ENCODE measurements at places on chromosomes 7 and 10.

- DNase-seq = no peak
Observed at GRCh38 chr10:18968159-18968558, 80.4 kb upstream of the MALRD1 start.

GRCh38 chr10:59847888-59848287 lies 58.5 kb downstream of the CCDC6 start:
- DNase-seq = no peak

DNA sequence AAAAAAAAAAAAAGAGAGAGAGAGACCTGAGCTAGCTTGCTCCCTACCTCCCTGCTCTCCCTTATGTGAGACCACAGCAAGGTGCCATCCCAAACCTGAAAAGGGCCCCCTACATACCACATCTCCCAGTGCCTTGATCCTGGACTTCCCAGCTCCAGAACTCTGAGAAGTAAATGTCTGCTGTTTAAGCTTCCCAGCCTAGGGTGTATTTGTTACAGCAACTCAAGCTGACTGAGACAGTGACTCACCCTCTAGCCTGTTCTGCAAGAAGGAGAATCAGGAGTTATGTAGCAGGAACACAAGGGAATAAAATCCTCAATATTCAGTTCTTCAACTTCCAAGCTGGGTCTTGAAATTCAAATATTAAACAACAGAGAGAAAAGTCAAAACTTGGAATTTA lies 52.1 kb upstream of the TMEM72 start:
- no peak for DNase-seq

GRCh38 chr10:95820363-95820762 lies 64.4 kb downstream of the ENTPD1 start:
- DNase-seq = no peak

GRCh38 chr10:130817046-130817624 lies 494.4 kb downstream of the TCERG1L start:
- DNase-seq = no peak

DNA sequence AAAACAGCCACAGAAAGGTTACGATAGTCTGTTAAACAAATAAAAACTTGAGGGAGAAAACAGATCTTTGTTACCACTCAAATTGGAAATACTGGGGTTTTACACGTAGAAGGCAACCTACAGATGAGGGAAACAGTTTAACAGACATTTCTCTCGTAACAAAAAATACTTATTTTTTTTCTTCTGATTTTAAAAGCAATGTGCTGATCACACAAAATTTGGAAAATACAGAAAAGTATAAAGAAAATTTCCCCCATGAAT lies 211.7 kb downstream of the FAM107B start:
- DNase-seq = no peak

DNA sequence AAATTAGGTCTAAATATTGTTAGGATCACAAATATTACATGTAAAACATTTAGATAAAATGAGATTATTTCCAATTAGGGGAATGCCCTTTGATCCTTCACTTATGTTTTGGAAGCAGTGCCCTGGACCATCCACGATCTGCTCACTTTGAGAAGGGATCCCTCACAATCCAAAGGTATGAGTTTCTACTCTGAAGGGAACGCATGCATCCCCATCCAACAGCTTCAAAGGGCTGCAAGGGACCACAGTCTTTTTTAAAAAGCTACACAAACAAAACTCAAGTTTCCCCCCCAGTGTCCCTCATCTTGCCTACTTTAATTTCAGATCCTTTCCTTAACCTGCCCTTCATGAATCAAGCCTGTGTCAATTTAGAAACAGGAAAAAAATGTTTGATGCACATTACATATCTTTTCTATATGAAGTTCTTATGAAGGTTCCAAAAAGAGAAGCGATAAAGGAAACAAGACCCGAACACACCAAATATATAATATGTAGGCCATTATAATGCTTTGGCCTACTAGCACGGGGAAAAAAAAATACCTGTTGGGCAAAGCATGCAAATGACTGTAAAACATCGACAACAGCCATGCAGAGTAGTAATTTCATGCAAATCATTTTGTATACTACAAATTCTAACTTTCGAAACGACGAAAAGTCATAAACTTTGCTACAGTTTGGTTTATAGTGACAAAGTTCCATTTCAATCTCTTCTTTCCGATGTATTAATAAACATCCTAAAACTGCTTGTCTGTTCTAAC lies 2.0 kb downstream of the EIF3A start:
- DNase-seq = no peak

DNA sequence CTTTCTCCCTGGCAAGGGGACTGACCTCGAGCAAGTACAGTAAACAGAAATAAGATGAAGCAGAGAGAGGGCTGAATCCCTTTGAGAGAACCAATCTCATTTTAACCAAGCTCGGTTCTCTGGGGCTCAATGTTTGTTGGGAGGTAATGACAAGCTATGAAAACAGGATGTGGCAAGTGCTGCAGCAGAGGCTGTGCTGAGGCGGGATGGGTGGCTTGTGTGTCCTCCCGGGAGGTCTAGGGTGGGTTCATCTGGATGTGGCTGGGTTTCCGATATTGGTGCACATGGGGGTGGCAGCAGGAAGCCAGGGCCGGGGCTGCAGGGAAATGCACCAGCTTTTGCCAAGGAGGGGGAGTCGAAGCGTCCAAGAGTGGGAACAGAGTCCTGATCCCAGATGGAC lies 84.5 kb downstream of the AOAH start:
- no peak for DNase-seq

DNA sequence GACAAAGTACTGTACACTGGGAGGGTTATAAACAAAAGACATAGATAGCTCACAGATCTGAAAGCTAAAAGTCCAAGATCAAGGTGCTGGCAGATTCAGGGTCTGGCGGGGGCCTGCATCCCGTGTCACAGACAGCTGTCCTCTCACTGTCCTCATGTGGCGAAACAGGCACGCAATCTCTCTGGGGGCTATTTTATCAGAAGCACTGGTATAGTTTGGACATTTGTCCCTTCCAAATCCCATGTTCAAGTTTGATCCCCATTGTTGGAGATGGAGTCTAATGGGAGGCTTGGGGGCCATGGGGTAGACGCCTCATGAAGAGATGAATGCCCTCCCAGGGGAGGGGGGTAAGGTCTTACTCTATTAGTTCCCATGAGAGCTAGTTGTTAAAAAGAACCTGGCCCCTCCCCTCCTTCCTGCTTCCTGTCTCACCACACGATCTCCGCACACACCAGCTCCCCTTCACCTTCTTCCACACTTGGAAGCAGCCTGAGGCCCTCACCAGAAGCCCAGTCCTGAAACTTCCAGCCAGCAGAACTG lies 72.5 kb upstream of the UCN3 start:
- DNase-seq = no peak

DNA sequence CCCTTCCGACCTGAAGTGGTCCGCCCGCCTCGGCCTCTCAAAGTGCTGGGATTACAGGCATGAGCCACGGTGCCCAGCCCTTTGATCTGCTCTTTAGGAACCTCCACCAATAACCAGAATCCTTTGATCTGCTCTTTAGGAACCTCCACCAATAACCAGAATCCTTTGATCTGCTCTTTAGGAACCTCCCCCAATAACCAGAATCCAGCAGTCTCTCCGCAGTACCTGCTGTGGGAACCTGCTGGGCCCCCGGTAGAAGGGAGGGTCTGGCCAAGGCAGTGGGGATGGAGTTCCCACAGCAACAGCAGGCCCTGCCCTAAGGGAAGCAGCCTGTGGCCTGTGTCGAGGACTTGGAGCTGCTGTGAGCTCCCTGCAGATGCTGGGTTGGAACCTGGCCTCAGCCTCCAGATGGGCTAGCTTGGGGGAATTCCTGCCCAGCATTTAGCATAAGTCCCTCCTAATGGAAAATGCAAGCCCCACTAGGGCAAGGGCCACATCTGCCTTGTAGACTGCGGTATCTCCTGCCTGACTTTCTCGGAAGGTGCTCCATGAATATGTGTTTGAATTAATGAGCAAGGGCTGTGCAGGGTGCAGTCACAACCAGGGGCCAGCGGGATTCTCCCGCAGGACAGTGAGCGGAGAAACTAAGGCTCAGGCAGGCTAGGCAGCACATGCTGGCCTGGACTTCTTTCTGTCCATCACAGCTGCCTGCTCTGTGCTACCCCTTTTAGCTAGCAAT lies 165.8 kb downstream of the UBE2H start:
- no peak for DNase-seq

GRCh38 chr7:132407764-132408163 lies 168.5 kb downstream of the PLXNA4 start:
- DNase-seq = no peak

DNA sequence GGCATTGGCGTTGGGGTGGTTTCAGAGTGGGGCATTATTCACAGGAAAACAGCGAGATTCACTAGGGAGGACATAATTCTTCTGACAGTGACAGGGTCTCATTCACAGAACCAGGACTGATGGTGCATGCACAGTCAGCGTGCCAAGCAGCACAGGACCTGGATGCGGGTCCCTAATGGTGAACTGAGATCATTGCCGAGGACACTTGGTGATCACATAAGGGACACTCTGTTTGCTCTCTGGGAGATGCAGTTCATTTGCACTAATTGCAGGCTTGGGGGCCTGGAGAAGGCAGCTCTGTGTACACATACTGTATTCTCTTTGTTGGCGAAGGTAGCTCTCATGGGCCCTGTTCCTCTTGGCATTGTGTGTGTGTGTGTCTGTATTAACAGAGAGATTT lies 716.1 kb downstream of the PHTF2 start:
- no peak for DNase-seq

DNA sequence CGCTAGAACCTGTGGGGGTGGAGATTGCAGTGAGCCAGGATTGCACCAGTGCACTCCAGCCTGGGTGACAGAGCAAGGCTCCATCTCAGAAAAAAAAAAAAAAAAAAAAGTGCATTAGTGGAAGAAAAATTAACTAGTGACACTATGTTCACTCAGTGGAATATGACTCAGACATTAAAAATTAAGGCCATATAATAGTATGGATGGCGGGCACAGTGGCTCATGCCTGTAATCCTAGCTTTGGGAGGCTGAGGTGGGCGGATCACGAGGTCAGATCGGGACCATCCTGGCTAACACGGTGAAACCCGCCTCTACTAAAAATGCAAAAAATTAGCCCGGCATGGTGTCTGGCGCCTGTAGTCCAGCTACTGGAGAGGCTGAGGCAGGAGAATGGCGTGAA lies 3.4 kb downstream of the PHYH start:
- DNase-seq = no peak

GRCh38 chr10:124748166-124748565 lies 4.0 kb upstream of the FAM53B start:
- no peak for DNase-seq

GRCh38 chr10:27436710-27437109 lies 67.4 kb upstream of the RAB18 start:
- no peak for DNase-seq

- DNase-seq = no peak
Observed at GRCh38 chr7:408751-409311, 110.8 kb downstream of the PDGFA start.

GRCh38 chr10:1938317-1938716 lies 201.0 kb upstream of the ADARB2 start:
- no peak for DNase-seq

GRCh38 chr10:80204677-80205476 lies 460 bp downstream of the ANXA11 start:
- no peak for DNase-seq

GRCh38 chr10:113894581-113894980 lies 40.1 kb downstream of the NHLRC2 start:
- DNase-seq = no peak

- DNase-seq = no peak
Observed at GRCh38 chr7:50676740-50677637, 105.7 kb downstream of the GRB10 start.

- no peak for DNase-seq
Observed at GRCh38 chr7:105205592-105206237, 183.0 kb downstream of the SRPK2 start.

GRCh38 chr7:21184942-21185652 lies 242.8 kb upstream of the SP4 start:
- DNase-seq = no peak

Data from kidney epithelial cell (primary cell).